Midbrain (tissue), 1 donor: ENCODE measurements at places on chromosomes 7 and 10.

DNA sequence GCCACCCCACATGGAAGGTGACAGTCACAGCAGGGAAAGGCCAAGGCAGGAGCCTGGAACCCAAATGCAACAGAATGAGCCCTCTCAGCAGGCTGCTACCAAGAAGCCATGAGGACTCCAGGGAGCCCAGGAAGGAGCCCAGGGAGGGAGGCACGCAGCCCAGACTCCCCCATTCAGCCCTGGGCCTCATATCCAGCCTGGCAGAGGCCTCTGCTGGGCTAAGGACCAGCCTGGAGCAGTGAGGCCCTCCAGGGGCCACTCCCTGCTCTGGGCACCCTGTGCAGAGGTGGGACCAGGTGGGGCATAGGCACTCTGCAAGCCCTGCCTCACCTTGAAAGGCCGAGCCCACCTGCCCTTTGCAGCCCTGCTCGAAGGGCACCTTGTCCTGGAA lies 25.8 kb upstream of the ZNF488 start:
- no peak for DNase-seq

- DNase-seq: no peak
Measured at GRCh38 chr10:79082631-79083596, 14.1 kb downstream of the ZMIZ1 start.

- no peak for DNase-seq
Measured at GRCh38 chr7:130913639-130914553, 179.9 kb upstream of the KLF14 start.

GRCh38 chr7:128829391-128830166 lies 627 bp upstream of the FLNC start:
- no peak for DNase-seq

DNA sequence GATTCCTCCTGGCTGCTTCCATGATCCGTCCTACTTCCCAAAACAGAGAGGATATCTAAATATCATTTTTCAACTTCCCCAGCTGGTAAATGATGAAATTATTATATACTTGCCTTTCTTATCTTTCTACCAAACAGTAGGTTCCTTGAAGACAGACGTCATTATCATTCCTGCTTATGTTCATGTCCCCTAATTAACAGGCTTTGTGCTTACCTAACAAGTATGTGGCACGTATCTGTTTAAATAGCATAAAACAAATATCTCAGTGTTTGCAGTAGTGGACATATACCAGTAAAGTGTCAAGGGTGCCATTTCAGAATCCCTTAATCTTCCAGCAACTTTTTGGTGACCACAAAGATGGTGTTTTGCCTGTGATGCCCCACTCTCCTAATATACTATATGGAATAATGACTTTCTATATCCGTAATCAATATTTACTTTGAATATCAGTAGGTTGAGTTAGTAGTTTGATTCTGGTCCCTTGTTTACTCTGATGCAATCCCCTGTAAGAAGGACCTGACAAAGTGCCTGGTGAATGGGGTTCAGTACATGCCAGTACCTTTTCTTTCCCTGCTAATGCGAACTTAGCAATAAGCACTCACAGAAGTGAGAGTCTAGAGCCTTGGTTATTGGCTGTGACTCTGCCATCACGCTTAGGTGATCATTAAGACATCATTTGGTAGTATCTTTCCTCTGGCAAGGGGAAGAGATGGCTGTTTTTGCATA lies 124.4 kb downstream of the ITIH5 start:
- DNase-seq: no peak

DNA sequence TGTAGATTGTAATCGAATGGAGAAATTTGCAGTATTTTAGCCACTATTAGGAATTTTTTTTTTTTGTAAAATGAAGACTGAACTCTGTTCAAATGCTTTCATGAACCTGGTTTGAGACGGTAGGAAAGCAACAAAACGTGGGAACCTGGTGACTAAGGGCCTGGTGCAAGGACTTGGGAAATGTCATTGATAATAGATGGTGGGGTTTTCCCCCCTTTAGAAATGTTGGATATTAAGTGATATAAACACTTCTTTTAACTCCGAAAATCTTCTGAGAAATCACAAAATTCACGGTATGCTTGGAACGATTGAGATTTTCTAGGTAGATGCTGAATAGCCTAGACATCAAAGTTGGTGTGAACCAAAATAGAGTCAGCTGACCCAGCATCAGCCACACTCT lies 6.4 kb downstream of the IFIT2 start:
- DNase-seq: no peak

GRCh38 chr10:129258283-129258923 lies 208.6 kb upstream of the MGMT start:
- DNase-seq: no peak
